ENCODE measurements at places on chromosomes 2 and 18. TPM values are rescaled to one million over a fixed set of nuclear protein-coding genes. Genes with fewer than 3 reads are reported as not detected.

DNA sequence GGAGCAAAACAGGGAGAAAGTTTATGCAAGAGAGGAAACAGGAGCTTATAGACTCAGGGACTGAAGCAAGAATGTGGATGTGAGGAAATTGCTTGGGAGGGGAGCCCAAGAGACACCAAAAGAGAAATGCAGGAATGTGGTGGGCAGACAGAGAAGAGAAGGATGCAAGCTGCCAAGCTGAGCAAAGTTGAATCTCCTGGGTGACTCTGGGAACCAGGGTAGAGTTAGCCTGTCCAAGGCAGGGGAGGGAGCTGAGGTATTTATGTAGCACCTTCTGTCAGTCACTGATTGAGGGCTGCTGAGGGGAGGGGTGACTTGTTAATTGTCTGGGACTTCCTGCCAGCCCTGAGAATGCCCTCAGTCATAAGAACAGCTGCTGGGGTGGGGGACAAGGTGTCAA, 464.3 kb downstream of the NBAS start:
- no peak for DNase-seq

The CNGA3 gene
- not detected for total RNA-seq

DNA sequence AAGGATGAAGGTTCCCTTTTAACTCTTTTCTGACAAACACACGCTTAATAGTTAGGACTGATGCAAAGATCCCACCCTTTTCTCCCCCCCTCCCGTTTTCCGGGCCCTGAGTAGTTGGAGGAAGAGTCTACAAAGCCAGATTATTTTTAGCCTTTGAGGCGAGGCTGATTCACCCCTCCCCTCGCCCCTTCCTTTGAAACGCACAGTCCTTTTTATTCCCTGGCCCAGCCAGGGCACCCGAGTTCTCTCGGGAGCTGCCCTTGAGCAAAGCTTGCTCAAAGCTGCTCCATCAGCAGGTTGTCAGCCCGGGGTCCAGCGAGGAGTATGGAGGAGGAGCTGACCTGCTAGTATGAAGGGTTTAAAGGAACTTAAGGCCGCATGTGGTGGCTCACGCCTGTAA, 47.1 kb upstream of the SPRED2 start:
- DNase-seq: no peak

DNA sequence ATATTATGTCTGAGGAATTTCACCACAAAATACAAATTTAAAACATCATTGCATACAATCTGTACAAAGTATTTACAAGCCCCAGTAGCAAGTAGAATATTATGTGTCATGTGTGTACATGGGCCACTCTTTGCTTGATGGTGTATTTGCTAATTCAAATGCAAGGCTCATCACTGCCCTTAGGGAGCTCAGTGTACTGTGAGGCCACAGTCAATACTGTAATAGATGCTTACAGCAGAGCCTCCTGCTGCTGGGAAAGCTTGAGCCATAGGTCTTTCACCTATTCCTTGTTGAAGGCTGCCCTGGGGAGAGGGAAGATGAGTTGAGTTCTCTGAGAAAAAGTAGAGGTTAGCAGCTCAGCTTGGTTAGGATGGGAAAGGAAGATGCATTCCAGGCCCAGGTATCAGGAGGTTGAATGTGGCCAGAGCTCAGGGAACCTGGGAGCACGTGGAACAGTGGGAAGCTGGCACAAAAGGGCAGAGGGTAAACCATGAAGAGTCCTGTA, 189.6 kb downstream of the LRP1B start:
- no peak for DNase-seq

All from activated CD4-positive, alpha-beta memory T cell treated with anti-CD3 and anti-CD28 coated beads for 36 hours (primary cell).